ENCODE measurements at places on chromosomes 1 and 21.
A peak's percentile ranks its signal among the peaks of the same experiment; 100 is the strongest.

DNA sequence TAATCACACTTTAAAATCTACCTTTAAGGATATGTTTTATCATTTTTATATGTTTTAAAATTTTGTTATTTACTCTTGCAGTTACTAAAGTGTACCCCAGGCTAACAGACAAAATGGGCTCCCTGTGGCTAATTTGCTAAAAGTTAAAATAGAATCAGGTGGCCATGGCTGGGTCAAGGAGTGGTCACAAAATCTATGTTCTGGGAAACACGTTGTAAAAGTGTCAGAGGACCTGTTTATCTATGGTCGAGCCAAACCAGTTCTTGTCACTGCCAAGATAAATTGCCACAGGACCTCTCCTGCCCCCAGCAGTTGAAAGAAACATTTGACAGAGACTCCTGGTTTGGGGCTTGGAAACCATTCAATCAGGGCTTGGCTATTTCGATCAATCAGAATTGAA lies 21.2 kb upstream of the TTLL7 start:
- no peak for DNase-seq

DNA sequence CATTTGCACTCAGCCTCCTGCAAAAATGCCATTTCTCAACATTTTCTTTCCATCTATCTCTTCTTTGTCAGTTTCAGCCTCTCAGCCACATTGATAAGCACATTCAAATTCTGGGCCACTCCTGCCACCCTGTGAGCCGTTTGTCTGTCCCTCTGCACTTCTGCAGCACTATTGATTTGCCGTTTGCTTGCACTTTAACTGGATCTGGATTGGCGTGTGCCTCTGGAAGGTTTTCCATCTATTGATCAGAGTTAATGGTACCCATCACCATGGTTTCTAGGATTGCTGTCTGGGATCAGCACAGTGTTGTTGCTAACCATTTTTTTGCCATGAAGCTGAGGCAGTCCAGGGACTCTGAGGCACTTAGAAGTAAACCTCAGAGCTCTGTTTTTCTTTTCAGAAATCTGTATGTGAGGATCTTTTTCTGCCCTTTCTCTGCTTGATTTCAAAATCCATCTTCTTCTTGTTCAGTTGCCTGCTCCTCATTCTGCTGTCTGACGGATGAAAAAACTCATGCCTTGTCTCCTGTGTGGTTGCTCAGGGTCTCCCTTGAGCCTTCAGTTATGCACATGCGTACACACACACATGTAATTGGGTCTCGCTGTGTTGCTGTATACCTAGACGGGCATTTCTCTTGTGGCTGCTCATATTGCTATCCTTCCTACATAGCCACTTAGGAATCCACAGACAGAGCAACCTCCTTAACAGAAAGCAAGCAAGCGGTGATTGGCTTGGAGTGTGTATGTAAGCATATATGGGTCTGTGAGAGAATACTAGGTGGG lies 67.9 kb downstream of the NOS1AP start:
- no peak for DNase-seq

DNA sequence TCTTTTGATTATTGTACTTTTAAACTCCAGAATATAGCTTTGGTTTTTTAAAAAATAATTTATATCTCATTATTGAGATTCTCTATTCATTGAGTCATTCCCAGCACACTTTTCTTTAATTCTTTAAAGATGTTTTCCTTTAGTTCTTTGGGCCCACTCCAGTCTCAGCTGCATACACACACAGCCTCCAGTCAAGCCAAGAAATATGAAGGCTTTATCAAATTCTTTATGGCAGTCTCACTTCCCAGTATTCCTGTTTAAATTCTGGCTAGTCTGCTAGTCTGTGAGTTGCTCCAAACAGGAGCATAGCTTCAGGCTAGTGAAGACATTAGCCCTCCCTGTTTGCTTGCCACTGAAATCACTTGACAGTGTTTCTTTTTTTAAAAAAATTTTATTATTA lies 61.2 kb downstream of the CRP start:
- no peak for DNase-seq

- DNase-seq: no peak
Observed at GRCh38 chr1:225466848-225467192, 39.0 kb upstream of the LBR start.

DNA sequence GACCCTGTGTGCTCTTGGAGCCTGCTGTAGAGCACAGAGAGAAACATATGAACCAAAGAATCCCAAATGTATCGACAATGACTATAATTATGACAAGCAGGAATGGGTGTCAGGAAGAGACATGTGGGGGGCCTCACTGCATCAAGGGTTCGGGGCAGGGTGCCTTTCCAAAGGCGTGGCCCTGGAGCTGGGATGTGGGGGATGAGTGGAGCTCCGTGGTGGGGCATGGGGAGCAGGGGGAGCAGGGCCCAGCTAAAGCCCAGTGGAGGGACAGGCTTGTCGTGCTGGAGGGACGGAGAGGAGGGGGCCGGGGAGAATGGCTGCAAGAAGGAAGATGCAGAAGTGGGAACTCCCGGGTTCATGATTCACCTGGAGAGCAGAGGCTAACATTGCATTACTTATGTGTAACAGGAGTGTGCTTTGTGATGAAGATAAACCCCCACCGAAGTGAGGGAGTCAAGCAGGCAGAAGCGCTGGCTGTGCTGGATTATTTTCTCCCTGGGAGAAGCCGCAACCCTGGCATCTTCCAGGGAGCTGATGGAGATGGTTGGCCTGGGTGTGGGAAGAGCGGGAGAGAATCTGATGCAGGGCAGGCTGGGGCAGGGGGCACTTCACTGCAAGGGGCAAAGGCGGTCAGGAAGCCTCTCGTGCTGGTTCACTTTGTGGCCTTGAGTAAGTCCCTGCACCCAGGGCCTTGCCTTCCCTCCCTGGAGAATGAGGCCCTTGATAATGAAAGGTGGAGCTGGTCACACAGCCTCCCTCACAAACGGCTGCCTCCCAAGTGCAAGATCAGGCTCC lies 124.6 kb upstream of the RUNX3 start:
- DNase-seq: no peak

DNA sequence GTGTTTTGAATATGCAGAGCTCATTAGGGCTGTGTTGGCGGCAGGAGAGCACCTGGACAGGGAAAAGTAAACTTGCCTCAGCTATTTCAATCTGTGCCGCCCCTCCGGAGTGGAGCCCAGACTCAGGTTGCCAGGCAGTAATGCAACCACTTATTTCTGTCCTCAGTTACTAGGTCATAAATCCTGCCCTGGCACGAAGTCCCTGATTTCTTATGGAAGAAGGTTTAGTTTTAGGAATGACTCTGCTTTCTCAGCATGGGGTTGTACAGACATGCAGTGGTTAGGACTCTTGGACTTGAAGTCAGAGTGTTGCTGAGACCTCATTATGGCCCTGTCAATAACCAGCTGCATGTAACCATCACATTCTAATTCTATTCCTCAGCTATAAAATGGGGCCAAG lies 98.3 kb upstream of the FGGY start:
- no peak for DNase-seq

GRCh38 chr1:11308699-11309224 lies 35.8 kb downstream of the UBIAD1 start:
- no peak for DNase-seq

- DNase-seq: peak; percentile 96
Observed at GRCh38 chr1:167219646-167220536, 795 bp upstream of the POU2F1 start.

- no peak for DNase-seq
Observed at GRCh38 chr1:78052685-78053405, 7.1 kb downstream of the GIPC2 start.

GRCh38 chr1:151273924-151274466 lies 8.1 kb upstream of the ZNF687 start:
- no peak for DNase-seq

GRCh38 chr1:19427087-19427781 lies 58.1 kb downstream of the CAPZB start:
- DNase-seq: no peak

DNA sequence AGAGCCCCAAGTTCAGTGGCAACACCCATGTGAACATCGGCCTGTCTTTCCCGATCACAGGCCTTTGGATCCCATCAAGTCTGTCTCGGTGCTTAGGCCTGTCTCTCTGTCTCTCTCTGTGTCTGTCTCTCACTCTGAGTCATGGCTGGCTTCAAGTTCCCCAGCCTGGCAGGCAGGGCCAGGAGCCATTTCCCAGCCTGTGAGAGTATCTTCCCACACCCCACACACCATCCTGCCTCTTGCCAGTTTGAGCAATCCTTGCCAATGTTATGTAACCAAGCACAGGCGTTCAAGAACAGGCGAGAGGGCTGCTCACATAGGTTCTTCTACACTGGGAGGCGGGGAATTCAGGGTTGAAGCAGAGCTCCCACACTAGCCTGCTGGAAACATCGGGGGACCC lies 70.0 kb upstream of the TMEM51 start:
- DNase-seq: no peak

DNA sequence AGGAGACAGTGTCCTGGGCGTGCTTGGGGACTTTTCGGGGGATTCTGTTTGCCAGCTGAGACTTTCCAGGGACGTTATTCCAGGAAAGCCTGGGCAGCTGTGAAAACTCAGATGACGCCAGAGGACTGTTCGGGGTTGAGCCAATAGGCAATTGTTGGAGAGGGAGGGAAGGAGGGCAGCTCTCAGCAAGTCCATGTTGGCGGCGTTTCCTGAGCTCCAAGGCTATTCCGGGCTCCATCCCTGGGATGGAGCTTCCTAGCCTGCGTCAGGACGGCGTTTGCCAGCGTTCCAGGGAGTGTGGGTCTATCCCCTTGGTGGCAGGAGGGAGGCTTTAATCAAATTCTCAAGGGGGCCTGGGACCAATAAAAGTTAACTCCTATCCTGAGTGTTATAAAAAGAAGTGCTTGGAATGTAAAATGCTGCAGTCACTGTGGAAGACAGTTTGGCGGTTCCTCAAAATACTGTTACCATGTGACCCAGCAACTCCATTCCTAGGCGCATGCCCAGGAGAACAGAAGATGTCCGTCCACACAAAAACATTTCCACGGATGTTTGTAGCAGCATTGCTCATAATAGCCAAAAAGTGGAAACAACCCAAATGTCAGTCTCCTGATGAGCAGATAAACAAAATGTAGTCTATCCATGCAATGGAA lies 15.2 kb downstream of the SLC27A3 start:
- no peak for DNase-seq

- no peak for DNase-seq
Observed at GRCh38 chr21:41250519-41250918, 66.1 kb upstream of the FAM3B start.

- peak; percentile 87 for DNase-seq
Observed at GRCh38 chr1:97743129-97743528, 177.7 kb downstream of the DPYD start.

DNA sequence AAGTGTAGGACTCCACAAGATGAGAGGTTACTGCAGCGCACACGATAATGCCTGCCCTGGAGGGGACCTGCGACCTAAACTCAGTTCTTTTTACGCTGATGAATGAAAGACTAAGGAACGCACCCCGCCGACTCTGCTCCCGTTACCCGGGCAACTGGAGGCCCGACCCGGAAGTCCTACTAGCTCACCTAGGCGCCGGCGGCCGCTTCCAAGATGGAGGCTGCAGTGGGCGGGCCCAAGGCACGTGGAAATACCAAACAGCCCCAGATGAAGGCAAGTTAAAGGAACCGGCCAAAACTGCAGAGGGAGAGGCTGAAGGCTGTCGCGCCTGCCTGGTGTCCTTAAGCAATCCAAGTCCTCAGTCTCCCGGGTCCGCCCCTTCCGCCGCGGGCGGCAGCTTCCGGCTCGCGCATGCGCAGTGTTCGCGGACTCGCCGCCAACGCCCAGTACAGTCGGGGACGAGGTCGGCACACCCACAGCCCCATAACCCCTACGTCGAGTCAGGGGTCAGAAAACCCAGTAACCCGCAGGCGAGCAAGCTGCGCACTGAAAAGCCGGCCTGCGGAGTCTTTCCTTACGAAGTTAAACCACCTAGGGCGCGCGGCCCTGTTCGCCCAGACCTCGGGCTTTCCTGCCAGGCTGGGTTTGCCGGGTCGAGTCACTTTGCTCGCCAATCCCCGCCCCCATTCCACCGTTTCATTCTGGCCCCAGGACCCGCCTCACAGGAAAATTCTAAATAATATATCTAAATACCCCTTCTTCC lies at the start of gene SETD4:
TSS of gene SETD4 (minus strand) at position 368 of the 763 bp plus-strand sequence. CDS start 1,638 bp downstream, outside the sequence.
- peak; percentile 93 for DNase-seq

GRCh38 chr1:210061992-210062391 lies 124.0 kb downstream of the SYT14 start:
- DNase-seq: no peak

DNA sequence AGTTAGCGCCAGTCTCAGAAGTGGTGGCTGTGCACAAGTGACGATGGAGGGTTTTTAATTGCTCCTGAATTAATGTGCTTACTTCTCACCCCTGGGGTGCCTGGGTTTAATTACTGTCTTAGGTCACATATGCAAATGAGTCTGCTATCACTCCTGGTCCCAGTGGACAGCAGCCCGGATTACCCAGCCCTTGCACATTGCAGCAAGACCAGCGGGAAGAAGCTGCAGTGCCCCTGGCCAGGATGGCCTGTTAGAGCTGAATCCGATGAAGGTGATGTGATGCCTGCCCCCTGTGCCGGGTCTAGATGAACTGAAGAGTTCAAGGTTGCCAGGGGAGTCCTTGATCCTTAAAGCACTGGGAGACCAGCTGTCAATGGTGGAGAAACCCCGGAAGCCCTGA lies 24.2 kb downstream of the ENO1 start:
- no peak for DNase-seq

- no peak for DNase-seq
Observed at GRCh38 chr1:109712321-109712864, 342 bp downstream of the GSTM5 start.

DNA sequence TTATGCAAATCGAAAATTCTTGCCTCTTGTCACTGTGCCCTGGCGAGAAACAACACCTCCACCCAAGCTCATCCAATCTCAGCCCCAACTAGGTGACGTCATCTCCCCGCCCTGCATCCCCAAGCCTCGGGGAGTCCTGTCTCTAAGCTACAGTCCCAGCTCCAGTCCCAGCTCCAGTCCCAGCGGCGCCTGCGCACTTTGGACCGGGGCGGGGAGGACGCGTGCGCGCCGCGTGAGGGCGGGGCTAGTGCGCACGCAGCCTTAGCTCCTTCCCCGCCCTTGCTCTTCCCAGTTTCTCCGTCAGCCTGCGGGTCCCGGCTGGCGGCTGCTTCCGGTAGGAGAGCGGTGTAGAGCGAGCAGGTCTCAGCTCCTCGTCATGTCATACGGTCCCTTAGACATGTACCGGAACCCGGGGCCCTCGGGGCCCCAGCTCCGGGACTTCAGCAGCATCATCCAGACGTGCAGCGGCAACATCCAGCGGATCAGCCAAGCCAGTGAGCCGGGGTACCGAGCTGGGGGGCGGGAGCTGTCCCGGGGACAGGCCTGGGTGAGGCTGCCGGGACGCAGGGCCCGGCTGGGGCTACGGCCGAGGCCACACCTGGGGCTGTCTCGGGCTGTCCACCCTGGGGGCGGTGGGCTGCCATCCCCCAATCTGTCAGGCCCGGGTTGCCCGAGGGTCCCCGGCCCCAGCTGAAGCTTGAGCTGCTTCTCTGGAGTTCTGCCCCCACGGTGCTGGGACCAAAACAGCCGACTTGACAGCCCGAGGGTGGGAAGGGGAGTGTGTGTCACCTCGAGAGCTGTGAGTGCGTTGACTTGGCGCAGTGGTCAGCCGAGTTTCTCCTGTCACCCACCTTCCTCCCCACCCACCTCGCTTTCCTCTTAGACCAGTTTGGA lies at the start of gene STX12:
TSS of gene STX12 (plus strand) at position 288 of the 894 bp plus-strand sequence. CDS start at position 377, 89 bp downstream.
- peak; percentile 97 for DNase-seq

GRCh38 chr1:230632273-230632873 lies 9.9 kb upstream of the COG2 start:
- DNase-seq: no peak
